ENCODE measurements at places on chromosomes 6 and 20.

DNA sequence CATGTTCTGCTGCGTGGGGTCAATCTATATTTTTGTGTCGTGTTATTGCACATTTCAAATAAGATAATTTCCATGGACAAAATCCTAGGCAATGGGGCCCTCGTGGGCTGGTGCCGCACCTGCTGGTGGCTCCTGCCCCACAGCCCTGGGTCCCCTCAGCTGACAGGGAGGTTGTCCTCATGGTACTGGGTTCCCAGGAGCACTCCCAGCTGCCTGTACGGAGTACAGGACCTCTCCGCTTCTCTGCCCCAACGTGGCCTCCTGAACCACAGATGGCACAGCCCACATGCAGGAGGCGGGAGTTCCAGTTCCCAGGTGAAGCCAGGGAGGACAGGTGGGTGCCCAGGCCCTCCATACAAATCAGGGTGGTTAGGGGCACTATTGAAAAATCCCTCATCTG, 243.5 kb downstream of the SMOC2 start:
- no peak for DNase-seq

- DNase-seq, result no peak
Observed at GRCh38 chr6:125058546-125058945, 95.0 kb upstream of the TPD52L1 start.

- DNase-seq, result peak; percentile 84
Observed at GRCh38 chr6:160141001-160141726, 19.5 kb downstream of the SLC22A1 start.

GRCh38 chr6:141152951-141153350, 979.8 kb upstream of the GJE1 start:
- peak; percentile 65 for DNase-seq

DNA sequence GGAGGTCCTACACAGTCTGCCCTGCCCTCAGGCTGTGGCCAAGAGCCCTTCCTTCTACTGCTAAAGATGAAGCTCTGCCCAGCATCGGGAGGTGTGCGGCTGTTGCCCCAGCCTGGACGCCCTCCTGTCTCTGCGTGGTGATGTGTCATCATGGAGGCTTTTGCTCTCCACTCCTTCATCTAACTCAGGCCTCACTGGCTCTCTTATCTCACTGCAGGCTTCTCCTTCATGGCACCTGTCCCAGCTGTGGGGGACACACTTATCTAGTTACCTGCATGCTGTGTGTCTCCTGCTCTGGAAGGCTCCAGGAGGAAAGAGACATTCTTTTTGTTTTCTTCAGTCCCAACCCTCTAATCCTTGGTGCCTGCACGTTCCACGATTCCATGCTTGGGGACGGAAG, 89.1 kb downstream of the PSMG4 start:
- DNase-seq, result no peak

DNA sequence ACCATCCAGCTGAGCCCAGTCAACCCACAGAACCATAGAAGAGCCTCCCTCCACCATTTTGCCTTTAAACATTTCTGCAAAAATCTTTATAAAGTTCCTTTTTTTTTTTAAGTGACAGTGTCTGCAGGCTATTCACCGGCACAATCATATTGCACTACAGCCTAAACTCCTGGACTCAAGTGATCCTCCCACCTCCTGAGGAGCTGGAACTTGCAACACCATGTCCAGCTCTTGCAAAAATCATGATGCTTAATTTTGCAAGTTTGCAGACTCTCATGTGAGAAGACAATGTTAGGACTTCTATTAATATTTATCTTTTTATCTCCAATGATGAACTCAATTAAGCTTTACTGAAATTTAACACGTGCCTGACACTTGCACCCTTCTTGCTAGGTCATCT, 88.8 kb downstream of the INSM1 start:
- DNase-seq, result no peak

- no peak for DNase-seq
Observed at GRCh38 chr6:159089909-159090308, 45.1 kb upstream of the TAGAP start.

DNA sequence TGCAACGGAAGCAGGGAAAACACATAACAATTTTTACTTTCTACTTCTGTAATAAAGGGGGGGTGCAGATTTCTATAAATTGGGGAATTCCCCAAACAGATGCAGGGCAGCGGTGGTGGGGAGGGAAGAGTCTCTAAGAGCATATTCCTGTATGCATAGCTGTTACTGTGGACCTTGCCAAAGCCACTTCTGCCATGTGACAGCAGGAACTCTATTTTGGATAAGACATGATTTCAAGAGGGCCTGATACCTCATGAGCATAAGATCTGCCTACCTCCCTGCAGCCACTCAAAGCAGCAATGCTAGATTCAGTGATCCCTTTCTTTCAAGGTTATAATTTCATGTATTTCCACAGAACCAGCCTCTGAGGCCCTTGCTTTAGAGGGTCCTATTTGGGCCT, 86.2 kb upstream of the CNKSR3 start:
- no peak for DNase-seq

GRCh38 chr6:36924778-36925374, 29.7 kb upstream of the PI16 start:
- DNase-seq, result no peak

DNA sequence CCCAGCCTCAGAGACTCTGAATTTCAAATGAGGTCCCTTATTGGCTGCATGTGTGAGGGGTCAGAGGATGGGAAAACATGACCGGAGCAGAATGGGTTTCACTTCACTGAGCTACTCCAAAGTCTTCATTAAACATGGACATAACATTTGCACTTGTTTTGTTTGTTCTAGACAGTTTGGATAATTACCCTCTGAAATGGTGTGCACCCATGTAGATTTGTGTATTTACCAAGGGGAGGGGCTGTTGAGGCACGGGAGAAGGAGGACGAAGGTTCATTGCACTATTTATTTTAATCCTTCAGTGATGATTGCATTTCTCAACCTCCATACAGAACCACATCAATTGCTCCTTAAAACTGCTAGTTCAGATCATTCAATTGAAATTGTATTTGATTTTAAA, 364.2 kb downstream of the TFAP2B start:
- no peak for DNase-seq

GRCh38 chr6:107330168-107330567, 129.2 kb downstream of the PDSS2 start:
- no peak for DNase-seq

GRCh38 chr6:22142856-22143255, 154.0 kb downstream of the PRL start:
- DNase-seq, result no peak

DNA sequence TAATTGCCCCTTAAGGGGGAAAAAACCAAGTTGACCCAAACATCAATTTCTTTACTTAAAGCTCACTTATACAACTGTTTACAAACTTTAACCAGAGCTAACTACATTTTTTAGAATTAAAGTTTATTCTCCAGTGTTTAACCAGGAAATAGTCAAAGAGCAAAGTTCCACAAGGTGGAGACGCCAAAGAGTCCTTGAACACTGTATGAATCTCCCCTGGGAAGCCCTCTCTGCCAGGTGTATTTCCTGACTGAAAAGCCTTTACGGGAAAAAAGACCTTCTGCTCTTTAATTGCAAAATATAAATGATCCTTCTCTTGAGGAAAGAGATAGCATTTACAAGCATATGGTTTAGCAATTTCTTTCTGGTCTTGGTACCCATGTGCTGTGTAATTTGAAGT, 36.2 kb downstream of the BTBD9 start:
- DNase-seq, result no peak

GRCh38 chr6:36660771-36661471, 17.6 kb upstream of the CDKN1A start:
- no peak for DNase-seq

GRCh38 chr6:45927421-45928320, 88.0 kb downstream of the CLIC5 start:
- DNase-seq, result no peak

DNA sequence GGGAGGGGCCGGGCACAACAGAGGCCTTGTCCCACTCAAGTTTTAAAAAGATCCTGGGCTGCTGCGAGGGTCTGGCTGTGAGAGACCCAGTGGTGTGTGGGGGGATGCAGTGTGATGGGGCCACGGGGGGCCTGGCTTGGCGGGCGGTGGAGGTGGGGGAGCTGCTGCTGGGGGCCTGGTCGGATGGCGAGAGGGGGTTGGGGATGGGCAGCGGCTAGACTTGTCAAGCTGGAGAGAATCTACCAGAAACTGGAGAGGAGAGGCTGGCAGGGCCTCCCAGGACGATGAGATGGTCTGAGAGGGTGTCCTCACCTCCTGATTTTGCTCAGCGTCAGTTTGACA, 5.1 kb downstream of the RPS21 start:
- no peak for DNase-seq

DNA sequence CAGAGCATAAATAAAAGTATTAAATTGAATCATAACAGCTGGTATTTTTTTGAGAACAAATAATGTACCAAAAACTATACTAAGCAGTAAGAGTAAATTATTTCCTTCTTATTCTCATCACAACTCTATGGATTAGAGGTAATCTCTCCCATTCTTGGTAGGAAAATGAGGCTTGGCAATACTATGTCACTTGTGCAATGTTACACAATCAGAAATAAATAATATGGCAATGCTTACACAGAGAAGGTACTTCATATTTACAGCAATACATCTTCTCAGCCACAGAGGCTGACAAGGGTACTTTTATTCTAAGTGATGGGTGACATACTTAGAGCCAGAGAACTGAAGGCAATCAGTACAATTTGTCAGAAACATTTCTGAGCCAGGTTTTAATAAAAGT, 3.9 kb downstream of the DST start:
- no peak for DNase-seq

GRCh38 chr20:52601295-52601971, 370.7 kb upstream of the TSHZ2 start:
- DNase-seq, result no peak

DNA sequence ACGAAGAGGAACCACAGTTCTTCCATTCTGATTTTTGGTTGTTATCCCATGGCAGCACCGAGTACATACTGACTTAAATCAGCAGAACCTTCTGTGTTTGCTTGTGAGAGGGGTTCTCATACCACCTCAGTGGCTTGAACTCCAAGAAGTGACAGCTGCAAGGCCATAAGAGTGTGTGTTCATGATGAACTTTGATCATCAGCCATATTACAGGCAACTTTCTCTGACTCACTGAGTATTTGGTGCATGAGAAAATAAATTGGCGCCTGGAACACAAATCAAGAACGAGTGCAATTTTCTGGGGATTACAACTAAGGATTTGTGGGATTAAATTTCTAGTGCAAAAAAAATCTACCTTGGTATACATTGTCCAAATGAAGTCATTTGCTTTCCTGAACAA, 68.9 kb downstream of the CYP39A1 start:
- DNase-seq, result no peak

DNA sequence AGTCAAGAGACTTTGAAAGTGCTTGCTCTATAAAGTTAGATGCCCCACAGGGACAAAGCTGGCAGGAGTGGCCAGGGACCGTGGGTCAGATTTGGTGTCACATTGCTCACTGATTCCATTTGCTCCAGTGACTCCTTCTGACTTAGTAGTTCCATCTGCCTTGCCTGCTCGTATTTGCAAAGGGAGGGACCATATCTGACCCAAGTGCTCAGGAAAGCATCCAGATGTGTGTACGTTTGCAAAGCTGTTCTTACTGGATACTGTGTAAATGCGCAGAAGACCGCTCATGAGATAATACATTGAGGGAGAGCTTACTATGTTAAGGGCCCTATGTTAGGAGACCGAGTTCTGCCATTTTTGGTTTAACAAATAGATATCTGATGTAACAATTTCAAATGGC, 21.2 kb upstream of the CCN6 start:
- DNase-seq, result no peak

- DNase-seq, result no peak
Observed at GRCh38 chr6:154536255-154536654, 25.8 kb upstream of the CNKSR3 start.

DNA sequence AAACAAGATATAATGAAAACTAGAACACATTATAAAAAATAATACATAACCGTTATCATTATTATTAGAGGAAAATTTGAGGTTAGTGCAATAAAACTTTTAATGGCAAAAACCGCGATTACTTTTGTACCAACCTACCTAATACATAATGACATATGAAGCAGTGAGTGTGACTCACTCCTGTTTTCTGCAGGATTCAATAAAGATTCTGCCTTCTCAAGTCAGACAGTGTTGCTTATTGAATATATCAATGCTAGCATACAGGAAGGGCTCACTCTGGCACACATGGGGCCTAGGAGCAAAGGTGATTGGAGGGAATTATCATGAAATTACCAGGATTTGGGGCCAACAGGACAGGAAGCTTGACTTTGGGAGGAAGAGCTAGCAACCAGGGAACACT, 230.8 kb upstream of the CEP162 start:
- no peak for DNase-seq

DNA sequence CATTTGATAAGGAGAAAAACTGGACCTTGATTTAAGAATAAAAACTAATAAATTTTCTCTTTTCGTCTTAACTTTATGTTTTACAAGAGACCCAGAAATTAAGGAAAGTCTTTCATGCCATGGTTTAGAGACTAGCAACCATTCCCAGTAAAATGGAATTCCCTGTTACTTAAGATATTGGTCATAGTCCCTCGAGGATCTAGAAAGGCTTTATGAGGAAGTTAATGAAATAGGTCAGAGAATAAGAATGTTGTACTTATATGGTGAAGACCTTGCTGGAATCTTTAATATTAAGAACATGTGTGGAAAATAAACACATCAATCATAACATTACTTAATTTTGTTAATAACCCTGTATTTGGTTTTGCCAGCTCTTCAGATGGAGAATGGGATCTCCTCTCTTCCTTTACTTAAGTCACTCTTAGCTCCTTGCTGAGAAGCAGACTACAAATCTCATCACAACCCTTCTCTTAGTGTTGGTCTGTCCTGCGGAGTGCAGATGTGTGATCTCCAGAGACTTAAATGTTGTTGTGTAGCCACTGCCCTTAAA, 382.9 kb downstream of the QKI start:
- peak; percentile 56 for DNase-seq

- DNase-seq, result peak; percentile 85
Observed at GRCh38 chr6:130482645-130483390, 117.0 kb downstream of the TMEM200A start.

DNA sequence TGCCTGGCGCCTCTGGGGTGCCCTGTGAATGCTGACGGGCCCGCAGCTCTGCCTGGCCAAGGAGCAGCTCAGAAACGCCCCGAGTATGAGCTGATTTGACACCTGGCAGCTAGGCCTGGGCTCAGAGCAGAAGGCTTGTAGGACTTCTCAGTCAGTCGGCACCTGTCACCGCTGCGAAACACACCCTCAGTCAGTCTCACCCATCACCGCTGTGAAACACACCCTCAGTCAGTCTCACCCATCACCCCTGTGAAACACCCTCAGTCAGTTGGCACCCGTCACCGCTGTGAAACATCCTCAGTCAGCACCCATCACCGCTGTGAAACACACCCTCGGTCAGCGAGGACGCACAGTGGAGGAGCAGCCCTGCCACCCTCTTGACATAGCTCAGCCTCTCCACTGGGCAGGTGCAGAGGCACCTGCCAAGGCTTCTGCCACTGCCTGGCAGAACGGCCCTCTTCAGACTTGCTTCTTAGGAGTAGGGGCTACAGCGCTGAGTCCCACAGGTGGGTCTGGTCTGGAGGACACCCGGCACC, 109.0 kb downstream of the PSMB1 start:
- no peak for DNase-seq

- no peak for DNase-seq
Observed at GRCh38 chr20:36777576-36777975, 4.0 kb upstream of the DSN1 start.

- DNase-seq, result no peak
Observed at GRCh38 chr6:167211881-167212712, 54.3 kb upstream of the GPR31 start.

- no peak for DNase-seq
Observed at GRCh38 chr6:12418946-12419345, 128.8 kb downstream of the EDN1 start.
